Occipital lobe (tissue), 3 donors: ENCODE measurements at places on chromosomes 5 and 9. TPM values are rescaled to one million over a fixed set of nuclear protein-coding genes. Genes with fewer than 3 reads are reported as not detected.

GRCh38 chr5:68290847-68291246 is 75.3 kb downstream of the PIK3R1 start:
- no peak for DNase-seq

DNA sequence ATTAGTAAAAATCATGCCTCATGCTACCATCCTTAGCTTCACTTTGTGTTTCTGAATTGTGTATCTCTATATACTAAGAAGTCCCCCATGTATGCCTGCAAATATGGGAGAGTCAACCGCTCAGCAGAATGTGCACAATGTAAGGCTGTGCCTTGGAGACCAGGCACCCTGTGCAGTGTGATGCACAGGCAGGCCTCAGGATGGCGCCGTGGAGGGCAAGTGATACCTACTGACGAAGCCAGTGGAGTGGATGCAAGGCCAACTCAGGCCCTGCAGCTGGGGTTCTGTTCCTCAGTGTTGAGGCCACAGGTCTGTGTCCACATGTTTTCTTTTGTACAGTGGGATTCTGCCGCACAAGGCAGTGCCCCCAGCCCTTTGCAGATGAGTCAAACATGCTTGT is 28.4 kb downstream of the SYK start:
- DNase-seq: no peak

DNA sequence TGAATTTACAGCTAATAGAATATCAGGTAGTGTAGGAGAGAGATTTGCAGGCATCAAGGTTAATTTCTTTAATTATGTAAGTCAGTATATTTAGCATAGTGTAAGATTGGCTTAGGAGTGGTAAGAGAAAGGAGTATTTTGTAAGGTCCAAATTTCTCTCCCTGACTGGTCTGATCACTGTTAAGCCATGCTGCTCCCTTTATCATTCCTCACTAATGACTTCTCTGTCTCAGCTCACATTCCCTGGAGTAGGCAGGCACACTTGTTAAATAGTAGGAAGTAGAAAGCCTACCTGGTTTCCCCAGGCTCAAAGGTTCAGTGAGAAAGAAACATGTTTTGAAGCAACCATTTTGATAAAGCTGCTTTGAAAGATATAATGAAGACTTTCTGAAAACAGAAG is 90.7 kb downstream of the SMIM15 start:
- DNase-seq: no peak

DNA sequence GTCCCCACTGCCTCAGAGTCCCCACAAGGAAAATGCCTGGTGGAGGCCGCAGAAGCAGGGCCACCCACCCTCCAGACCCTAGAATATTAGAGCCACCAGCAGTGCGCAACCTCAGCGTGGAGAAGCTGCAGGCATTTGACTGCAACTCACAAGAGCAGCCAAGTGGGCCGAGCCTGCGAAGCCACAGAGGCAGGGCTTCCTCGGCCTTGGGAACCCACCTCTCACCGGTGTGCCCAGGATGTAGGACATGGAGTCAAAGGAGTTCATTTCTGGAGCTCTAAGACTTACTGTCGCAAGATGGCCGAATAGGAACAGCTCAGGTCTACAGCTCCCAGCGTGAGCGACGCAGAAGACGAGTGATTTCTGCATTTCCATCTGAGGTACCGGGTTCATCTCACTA is 397.9 kb upstream of the PIK3R1 start:
- DNase-seq: no peak

- no peak for DNase-seq
Measured at GRCh38 chr9:122056484-122056883, 36.6 kb downstream of the TTLL11 start.

The PCDHB8 gene
- total RNA-seq: 8.6 TPM

GRCh38 chr9:8764051-8764450 is 964.5 kb upstream of the DMAC1 start:
- DNase-seq: no peak

GRCh38 chr9:33623658-33624586 is 99.9 kb downstream of the ANKRD18B start:
- DNase-seq: peak; percentile 53

- DNase-seq: no peak
Measured at GRCh38 chr5:96227957-96228356, 205.1 kb downstream of the PCSK1 start.

GRCh38 chr9:122095010-122095767 is 2.1 kb upstream of the TTLL11 start:
- DNase-seq: no peak

DNA sequence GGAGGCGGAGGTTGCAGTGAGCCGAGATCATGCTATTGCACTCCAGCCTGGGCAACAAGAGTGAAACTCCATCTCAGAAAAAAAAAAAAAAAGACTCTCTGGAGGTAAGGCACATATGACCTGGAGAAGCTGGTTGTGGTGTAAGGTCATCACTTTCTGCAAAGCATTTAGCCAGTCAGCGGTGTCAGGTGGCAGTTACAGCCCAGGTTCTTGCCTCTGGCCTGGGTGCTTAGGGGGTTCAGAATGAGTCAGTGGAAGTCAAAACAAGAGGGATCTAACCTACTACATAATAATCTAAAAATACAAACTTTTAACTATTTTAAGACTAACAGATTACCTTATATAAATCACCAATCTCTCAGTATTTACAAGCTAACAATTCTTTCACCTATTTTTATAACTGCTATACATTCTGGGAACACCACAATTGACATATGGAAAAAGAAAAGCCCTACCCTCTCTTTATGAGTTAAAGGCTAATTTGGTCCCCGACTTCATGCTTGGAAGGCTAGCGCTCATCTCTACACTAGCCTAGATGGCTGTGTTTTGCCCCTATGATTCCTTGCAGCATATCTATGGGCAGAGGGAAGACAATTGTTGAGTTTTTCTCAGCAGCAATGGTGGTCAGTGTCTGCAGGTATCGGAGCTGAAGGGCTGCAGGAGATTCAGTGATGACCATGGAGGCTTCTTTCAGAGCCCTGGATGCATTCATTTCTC is 29.2 kb downstream of the STOM start:
- DNase-seq: no peak

DNA sequence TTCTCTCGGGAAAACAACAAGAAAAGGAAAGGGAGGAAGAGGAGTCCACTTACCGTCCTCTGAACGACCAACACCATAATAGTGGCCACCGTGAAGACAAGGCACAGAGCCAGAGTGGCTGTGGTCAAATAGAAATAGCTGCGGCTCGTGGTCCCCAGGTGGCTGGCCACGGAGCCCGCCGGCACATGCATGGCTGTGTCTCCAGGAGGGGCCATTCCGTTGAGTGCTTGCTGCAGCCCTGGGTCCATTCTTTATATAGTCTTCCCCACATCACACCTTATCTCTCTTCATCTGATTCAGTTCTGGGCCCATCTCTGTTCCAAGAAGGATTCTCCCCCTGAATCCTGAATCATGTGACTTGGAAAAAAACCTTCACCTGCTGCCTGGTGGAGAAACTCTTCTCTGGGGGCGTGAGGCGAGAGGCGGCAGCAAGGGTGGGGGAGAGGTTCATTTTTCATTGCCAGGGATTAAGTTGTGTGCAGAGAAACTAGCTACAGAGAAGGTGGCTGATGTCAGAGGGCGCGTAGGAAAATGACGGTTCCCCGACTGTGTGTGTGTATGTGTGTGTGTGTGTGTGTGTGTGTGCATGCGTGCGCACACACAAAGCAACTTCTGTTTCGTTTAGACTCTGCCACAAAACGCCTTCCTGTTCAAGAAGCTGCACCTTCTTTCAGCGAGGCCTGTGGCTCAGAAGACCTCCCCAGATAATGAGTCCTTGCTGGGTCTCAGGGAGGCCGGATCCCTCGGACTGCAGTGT is at the start of gene TNFSF8:
TNFSF8 (minus strand) TSS at position 536 of the 757 bp plus-strand sequence; CDS start at position 248, 288 bp downstream.
- no peak for DNase-seq

The ARHGEF37 gene
- 1.4 TPM for total RNA-seq

- no peak for DNase-seq
Measured at GRCh38 chr5:40273936-40274335, 405.8 kb upstream of the PTGER4 start.

The CD72 gene
- total RNA-seq: 0.47 TPM

DNA sequence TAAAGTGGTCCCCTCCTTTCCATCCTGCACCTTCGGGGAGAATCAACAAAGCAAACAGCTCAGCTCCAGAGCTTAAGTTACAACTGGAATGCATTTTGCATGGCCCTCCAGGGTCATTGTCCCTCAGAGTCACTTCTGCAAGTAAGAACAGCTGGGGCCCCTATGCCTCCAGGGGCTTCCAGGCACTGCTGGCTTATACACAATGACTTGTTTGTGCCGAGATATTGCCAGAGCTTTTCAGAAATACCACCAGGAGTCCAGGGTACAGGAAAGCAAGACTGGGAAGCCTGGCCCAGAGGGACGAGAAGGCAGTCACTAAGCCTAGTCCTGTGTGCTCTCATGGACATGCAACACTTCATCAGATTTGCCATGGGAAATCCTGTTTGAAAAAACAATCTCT is 11.3 kb downstream of the FRMD3 start:
- no peak for DNase-seq

DNA sequence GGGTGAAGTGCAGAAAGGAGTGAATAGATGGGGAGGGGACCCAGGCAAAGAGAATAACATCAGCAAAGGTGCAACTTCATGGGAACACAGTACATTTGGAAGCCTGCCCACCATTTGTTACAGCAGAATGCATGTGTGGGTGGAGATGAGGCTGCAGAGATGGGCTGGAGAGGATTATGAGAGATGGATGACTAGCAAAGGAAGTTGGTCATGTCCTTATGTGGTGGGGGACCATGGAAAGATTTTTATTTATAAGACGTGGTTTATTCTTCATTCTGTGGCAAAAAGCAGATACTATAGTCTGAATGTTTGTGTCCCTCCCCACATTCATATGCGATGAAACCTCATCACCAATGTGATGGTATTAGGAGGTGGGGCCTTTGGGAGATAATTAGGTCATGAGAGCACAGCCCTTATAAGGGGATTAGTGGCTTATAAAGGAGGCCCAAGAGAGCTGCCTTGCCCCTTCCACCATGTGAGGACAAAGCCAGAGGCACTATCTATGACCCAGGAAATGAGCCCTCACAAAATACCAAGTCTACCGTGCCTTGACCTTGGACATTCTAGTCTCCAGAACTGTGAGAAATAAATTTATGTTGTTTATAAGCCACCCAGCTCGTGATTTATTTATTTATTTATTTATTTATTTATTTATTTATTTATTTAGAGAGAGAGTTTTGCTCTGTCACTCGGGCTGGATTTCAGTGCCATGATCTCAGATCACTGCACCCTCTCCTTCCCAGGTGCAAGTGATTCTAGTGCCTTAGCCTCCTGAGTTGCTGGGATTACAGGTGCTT is 483.7 kb downstream of the RAB3C start:
- DNase-seq: no peak

GRCh38 chr9:74662674-74663073 is 165.5 kb downstream of the RORB start:
- no peak for DNase-seq

DNA sequence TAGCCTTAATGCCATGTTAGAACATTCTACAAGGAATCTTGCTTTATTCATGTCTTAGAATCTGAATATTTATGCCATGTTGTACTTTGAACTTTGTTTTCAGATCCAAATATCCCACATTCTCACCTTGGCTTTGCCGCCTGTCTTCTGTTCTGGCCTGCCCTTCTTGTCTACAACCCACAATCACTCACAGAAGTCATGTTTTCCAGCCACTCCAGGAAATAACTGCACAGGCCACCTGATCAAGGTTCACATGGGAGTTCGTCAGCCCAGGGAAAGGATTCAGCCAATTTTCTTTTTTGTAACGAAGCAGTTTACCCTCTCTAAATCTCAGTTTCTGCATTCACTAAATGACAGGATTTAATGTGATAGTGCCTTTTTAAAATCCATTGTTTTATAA is 70.5 kb downstream of the JAKMIP2 start:
- DNase-seq: no peak

DNA sequence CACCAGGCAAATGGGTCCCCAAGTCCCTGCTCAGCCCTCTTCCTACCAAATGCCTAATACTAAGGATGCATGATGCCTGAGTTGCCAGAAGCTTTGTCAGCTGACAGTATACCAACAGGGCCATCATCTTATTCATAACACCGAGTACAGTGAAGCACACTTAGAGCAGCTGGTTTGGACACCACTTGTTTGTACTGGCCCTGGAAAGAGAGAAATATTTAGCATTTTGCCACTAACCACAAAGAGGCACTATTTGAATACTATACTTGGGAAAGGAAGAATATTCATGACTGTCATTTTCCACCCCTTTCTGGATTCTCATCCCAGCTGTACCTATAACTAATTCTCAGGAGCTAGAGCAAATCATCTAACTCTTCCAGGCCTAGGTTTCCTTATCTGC is 364.4 kb upstream of the KIF2A start:
- DNase-seq: no peak

The DMRT3 gene
- total RNA-seq: 0.16 TPM

GRCh38 chr9:74630228-74630627 is 133.1 kb downstream of the RORB start:
- DNase-seq: no peak

The REXO4 gene
- 15.1 TPM for total RNA-seq

The BTNL3 gene
- total RNA-seq: not detected

The PLCXD3 gene
- 6.4 TPM for total RNA-seq

The HMCN2 gene
- total RNA-seq: not detected

GRCh38 chr9:126700903-126701812 is 87.4 kb downstream of the LMX1B start:
- no peak for DNase-seq

DNA sequence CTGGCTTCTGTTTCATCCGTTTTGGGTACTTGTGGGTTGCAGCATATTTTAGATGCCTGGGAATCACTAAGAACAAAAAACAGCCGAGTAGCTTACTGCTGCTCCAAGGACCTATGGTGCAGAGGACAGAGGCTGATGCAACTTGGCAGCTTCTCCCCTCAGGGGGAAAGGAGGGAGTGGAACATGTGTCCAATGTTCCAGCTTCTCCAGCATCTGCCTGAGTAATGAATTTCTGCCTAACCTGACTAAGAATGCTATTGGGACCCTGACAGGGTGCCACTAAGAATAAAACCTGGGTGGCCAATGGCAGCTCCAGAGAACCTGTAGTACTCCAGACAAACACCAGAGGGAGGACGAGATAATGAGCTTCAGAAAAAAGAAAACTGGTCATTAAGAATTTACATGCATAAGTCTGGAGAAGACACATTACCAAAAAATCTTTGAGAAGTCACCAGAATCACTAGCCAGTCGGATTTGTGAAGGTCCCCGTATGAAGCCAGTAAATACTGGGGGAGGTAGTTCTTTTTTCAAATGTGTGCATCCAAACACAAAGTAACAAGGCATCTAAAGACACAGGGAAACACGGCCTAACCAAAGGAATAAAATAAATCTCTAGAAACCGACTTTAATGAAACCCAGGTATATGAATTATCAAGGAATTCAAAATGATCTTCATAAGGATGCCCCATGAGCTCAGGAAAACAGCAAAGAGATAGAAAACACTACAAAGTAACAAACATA is 293.5 kb downstream of the HINT1 start:
- DNase-seq: no peak

- no peak for DNase-seq
Measured at GRCh38 chr5:38724301-38725030, 121.3 kb upstream of the OSMR start.

The CACFD1 gene
- 19.0 TPM for total RNA-seq

- DNase-seq: no peak
Measured at GRCh38 chr9:129282731-129283211, 104.7 kb upstream of the IER5L start.

DNA sequence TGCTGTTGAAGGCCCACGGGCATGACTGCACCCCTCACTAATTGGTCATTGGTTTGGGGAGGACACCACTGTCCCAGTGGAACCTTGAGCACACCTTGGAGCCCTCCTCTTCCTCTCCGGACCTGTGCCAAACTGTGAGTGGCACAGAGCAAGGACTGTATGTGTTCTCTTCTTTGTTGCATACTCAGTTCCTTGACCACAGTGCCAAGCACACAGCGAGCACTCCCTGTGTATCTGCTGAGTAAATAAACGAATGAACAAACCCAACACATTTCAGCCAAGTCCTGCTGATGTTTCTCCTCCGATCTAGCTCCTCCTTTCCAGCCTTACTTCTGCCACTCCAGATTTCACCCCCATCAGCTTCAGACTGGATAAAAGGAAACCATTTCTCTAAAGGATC is 2.7 kb upstream of the TRIM52 start:
- no peak for DNase-seq
